ENCODE measurements at places on chromosomes 12 and 14.
A peak's percentile ranks its signal among the peaks of the same experiment; 100 is the strongest.

- DNase-seq = no peak
These were observed 125.0 kb downstream of the AKAP6 start for GRCh38 chr14:32453857-32454810.

- DNase-seq = no peak
These were observed 51.9 kb upstream of the PTHLH start for GRCh38 chr12:28024231-28024995.

GRCh38 chr12:132579744-132580143 is 30.6 kb downstream of the LRCOL1 start:
- no peak for DNase-seq

DNA sequence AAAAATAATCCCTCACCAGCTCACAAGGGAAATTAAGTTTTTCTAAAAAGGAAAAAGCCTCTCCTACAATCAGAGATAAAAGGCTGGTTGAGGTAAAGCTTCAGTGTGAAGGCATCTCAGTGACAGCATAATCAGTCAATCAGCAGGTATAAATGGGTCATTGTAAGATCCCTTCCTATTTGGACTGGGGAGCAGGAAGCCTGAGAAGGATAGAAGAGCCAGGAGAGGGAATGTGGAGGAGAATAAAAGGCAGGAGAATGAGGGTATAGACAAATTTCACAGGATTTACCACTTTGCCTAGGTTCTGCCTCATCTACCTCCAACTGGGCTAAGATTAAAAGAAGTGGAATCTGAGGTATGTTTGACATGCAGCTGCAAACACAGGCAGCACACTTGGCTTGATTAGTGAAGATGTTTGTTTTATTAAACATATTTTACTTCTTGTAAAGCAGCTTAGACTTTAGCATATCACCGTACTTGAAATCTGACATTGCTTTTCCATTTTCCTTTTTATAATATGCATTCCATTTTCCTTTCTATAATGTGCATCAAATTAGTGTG is 479.1 kb upstream of the USP15 start:
- DNase-seq = no peak

- peak; percentile 67 for DNase-seq
These were observed 161.0 kb downstream of the SLC38A4 start for GRCh38 chr12:46664761-46665287.

Data from AG09319 (cell line).